ENCODE measurements at places on chromosomes 12 and 14.
A peak's percentile ranks its signal among the peaks of the same experiment; 100 is the strongest.

DNA sequence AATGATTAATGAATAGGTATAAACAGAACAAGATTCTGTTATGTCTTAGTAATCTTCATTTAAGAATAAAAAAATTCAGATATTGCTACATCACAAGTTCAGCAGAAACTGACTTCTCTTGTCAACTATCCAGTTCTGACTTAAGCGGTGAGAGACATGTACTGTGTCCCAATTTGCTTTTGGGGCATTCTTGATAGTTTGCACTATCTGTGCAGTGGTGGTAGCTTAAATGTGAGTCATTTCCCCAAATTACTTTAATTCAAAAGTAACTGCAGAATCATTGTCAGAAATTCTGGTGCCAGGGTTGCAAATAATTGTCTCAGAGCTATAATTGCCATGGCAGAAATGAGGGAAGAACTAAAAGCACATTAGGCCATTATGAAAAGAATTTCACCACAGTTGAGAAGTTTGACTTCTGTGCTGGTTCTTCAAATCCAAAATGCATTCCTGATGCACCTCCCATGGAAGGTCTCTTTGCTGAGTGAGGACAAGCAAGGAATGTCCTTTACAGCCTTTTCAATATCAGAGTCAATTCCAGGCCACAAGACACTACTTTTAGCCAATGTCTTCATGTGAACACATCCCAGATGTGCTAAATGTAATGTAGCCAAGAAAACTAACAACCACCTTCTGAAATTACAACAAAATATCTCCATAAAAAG is 304.7 kb downstream of the SSPN start:
- DNase-seq = no peak

DNA sequence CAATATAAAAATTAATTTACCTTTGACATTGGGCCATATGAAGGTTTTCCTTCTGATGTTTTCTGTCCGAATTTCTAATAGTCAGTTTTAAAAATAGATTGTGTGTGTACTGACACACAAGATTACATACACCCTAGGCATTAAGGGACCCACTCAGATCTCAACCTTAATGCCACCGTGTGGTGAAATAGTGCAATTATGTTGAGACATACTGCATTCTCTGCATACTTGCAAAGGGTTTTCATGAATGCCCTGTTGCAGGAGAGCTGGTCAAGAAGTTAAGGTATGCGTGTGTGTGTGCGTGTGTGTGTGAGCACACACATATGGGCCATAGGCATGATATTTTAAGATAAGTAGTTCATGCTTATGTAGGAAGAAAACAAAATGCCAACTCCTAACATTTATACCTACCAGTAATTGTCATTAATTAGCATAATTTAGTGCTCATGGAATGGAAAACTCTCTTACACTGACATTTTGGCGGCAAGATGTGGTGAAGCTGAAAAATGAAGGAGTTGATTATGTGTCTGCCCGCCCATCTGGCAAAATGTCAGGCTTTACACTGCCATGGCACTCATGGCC is 58.8 kb downstream of the PIK3C2G start:
- peak; percentile 42 for DNase-seq

DNA sequence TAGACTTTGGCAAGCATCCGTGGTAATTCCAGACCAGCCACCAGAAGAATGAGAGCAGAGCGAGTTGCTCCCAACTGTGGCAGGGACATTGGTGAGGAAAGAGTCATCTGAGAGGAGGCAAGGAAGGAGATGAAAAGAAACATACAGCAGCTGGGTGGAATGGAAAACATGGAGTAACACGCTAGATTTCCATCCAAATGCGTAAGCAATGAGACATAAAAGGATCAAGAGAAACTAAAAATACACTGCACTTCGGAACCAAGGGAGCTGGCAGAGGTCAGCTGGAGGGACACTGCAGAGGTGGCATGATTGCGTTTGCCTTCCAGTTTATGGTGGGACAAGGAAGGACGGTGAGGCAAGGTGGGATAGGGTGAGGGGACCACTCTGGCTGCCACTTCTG is 82.9 kb downstream of the DDX51 start:
- DNase-seq = no peak

DNA sequence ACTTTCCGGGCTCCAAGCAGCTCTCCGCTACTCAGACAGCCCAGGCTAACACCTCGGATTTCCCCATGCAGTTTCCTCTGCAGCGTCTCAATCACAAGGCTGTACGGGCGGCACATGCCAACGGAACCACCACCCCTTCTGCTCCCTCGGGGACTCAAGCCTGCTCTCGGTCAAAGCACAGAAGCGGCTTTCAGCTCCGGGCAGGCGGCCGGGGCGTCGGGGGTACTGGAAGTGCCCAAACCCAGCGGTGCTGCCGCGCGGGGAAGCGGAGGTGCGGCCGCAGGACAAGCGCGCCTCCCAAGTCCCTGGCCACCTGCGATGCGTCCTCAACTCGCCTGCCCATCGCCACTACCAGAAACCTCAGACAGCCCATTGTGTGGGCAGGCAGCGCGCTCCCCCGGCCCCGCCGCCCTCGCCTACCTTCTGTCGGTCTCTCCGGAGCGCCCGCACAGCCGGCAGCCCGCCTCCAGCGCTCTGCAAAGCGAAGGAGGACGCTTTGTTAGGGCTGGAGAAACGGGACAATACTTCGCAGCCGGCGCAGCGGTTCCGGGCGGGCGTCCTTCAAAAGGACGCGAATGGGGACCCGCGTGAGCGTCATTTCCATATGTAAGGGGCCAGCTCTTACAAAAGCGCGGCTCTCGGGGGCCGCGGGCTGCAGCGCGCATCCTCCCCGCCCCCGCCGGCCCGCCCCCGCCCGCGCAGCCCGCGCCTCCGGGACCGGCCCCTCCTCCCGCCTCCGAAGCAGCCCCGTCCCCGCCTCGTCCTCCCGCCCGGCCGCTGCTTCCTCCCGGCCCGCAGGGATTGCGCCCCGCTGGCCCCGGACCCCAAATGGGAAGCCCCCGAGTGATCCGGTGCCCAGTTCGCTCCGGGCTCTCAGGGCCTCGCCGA is 674 bp downstream of the NIN start:
- peak; percentile 89 for DNase-seq

DNA sequence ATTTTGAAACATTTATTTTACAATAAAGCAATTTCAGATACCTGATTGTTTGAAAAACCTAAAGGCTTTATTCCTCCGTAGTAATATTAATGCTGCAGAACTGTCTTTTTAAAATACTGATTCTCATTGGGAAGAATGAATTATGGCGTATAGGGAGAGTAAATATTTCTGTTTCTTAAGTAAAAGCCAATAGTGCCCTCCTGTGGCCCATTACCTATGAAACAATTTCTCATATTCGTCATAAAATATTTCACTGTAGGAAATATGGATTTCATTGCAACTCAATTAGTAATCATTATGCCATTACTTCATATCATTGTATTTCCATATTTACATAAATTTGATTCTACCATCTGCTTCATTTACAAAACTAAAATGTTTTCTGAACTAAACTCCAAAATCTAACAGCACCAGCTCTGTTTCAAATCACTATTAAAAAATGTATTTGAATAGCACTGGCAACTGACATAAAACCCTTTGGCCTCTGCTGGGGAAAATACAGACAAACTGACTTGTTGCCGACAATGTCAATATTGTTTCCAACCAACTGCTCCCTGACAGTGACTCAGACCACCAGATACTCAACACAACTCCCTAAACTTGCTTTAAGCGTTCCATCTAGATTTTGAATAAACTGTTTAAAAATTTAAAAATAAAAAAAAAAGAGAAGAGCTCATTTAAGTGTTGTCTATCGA is 290.3 kb downstream of the NAV3 start:
- DNase-seq = peak; percentile 41

Measured in eye (tissue), 1 donor.